ENCODE measurements at places on chromosomes 6 and 20.

- no peak for DNase-seq
Measured at GRCh38 chr6:130447374-130447773, 81.6 kb downstream of the TMEM200A start.

- DNase-seq: no peak
Measured at GRCh38 chr6:3471711-3472110, 14.9 kb upstream of the SLC22A23 start.

- DNase-seq: no peak
Measured at GRCh38 chr20:47682916-47683315, 102.4 kb downstream of the SULF2 start.

DNA sequence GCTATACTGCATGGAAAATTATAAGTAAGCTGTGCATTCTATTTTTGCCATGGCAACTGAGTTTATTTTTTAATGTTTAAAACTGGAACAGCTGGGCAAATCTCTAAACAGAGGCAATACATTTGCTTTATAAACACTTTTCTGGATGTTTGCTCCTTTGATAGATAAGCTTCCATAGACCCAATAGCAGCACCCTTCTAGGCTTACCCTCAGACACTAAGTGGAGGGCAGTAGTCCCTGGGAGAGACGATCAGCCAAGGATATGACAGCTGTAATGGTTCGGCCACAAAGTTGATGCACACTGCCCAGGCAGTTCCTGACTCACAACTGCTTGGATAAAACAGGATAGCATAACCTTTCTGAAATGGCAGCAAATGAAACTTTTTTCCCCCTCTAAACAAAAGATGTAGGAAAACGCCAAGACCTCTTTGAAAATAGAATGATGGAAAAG, 8.5 kb upstream of the MRPS10 start:
- DNase-seq: no peak

- no peak for DNase-seq
Measured at GRCh38 chr6:3423439-3424184, 33.2 kb downstream of the SLC22A23 start.

DNA sequence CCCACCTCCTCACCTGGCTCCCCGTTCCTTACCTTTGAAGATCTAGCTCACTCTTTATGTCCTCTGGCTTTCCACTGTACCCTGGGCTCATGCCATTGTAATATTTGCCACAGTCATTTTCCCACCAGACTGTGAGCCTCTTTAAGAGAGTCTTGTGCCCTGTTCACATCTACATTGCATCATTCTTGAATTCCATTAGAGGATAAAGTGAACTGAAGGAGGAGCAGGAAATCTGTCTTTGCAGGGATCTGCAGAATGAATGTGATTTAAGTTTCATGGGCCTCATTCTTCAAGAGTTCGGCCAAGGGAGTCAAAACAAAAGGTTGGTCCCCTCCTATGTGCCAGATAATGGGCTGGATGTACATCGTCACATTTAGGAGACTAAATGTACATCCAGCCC, 272.6 kb upstream of the CITED2 start:
- DNase-seq: no peak

DNA sequence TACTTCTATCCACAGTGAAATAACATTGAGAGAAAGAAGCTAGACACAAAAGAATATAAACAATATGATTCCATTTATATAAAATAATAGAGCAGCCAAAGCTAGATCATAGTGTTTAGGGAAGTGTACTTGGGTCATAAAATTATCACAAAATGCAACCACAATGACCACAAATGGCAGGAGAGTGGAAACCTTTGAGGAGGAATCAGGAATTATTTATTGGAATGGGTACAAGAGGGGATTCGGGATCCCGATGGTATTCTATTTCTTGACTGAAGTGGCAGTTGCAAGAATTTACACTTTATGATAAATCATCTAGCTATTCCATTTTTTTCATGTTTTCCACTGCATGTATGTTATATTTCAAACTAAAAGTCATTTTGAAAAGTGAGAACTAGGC, 76.1 kb downstream of the IPCEF1 start:
- DNase-seq: no peak

DNA sequence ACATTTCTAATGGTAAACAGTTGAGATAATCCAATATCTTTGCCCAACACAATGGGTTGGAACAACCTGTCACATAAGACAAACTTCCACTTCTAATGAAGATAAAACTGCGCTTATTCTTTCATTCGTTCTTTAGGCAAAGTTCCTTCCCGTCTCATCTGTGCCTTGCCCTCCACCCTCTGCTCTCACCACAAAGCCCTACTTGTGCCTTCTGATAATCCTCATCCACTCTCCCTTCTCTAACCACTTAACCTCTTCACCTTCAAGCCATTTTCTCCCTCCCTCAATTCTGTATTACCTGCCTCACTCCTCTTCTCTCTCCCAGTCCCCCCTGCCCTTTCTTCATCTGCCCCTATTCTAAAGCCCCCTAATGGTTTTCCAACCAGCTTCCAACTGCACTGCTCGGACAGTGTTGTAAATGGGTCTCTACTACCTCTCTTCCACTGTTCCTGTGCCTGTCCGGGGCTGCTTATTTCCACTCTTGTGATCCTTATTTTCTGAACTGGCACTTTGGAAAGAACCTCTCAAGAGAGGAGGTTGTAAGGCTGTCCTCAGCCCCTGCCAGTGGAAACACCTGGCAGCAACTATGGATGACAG, 62.9 kb upstream of the MYB start:
- DNase-seq: no peak

DNA sequence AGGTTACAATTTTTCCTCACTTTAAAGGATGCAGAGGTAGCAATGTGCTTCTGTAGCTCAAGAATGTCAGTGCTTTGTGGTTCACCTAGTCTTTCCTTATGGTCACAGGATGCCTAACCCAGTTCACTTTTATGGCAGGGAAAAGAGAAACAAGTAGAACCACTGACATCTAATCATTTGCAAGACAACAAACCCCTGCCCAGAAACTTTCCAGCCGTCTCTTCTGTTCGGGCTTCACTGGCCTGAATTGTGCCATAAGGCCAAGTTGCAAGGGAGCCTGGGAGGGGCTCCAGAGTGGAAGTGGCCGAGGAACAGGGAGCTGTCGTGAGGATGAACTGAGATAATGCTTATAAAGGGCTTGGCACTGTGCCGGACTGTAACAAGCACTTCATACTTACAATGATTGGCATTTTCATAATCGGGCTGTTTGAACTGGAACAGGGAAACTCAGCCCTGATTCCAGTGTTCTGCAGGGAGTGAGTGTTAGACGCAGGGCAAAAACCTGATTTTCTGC, 212.6 kb downstream of the BCAS1 start:
- DNase-seq: peak; percentile 12

DNA sequence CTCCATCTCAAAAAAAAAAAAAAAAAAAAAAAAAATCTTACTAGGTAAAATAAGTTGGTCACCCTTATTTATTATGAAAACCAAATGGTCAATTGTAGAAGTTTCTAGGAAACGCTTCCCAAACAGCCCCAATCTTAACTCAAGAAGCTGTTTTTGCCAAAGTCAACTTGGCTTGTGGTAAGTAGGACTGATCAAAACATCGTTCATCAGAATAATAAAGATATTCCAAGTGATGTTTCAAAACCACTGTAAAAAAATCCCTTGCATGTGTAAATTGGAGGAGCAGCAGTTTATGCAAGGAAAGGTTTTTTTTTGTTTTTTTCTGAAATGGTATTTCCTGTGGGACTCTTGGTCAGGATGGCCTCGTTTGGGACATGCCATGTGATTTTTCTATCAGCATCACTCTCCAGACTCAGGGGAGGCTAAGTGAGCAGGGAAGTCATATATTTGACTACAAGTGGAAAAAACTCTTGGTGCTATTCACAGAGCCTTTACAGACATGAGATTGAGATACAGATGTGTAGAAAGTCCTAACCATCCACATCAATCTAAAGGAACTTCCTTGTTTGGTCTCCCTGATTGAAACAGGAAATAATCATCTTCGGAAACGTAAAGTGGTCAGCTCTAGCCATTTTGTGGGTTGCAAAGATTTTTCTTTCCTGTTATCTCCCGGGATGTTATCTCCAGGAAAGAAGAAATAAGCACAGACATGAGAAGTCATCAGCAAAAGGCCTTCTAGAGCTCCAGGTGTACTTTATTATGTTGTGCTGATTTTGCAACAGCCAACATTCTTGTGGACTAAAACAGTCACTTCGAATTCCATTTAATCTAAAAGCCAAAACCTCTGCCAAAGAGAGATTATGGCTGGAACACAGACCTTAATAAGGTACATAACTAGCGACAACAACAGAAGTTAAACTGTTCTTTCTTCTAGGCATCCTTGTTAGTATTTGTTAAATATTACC, 177.8 kb downstream of the EDN1 start:
- DNase-seq: no peak

DNA sequence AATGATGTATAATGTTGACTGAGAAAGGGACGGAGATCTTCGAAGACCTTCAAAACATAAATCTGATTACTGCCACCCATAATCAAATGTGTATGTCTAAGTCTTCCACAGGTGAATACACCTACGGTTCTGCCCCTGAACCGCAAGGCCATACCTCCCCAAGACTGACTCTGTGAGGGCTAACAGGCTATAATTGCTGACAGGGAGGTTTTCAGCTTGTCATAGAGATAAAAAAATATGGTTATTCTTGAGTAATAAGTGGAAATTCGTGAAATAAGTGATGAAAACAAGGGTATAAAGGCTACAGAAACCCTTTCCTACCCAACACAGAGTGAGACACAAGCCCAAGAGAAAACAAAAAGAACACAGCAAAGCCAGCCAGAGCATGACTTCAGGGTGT, 188.9 kb downstream of the ATXN1 start:
- no peak for DNase-seq

- DNase-seq: no peak
Measured at GRCh38 chr6:26624557-26624956, 27.8 kb downstream of the ABT1 start.

DNA sequence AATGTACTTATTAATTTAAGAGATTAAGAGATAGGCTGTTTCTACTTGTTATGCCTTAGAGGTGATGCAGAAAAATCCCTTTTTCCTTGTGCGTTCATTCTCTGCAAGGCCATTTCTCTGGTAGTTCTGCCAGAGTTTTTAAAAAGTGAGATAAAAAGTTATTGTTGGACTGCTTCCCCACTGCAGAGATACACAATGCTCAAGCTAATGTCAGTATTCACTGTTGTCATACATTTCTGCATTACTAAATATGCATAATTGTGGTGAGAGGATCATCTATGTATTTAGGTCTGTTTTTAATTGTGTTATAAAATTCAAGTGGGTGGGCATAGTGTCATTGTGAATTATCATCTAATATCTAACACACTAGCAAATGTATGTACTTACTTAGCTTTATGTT, 600.4 kb downstream of the HTR1B start:
- no peak for DNase-seq

- no peak for DNase-seq
Measured at GRCh38 chr20:62692176-62692575, 16.5 kb upstream of the NTSR1 start.

DNA sequence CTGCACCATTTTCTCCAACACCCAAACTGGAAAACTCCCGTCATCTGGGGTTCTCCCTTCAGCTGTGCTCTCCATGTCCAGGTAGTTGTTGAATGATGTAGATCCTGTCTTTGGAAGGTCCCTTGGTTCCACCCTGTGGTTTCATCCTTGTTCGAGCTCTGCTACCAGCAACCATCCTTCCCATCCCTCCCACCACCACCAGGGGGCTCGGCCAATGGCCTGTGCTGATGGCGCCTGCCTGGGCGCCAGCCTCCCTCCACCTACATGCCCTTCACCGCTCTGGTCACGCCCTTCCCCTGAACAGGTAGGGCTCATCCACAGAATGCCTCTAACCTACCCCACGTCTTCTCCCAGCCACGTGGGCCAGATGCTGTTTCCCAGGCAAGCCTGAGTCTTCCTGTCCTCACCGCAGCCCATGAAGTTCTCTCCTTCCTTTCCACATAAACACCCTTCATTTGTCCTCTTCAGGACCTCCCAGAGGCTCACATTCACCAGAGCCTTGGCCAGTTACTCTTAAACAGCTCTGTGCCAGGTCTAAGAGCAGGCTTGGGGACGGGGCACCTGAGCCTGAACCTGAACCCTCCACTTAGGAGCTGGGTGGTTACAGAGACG, 75.1 kb upstream of the DUSP22 start:
- DNase-seq: no peak

Data from nucleus accumbens (tissue), 56 donors.